NCI-H1930 (cell line): ENCODE measurements at places on chromosomes 5 and 9.

- no peak for DNase-seq
Observed at GRCh38 chr5:113182658-113183344, 206.2 kb downstream of the DCP2 start.

DNA sequence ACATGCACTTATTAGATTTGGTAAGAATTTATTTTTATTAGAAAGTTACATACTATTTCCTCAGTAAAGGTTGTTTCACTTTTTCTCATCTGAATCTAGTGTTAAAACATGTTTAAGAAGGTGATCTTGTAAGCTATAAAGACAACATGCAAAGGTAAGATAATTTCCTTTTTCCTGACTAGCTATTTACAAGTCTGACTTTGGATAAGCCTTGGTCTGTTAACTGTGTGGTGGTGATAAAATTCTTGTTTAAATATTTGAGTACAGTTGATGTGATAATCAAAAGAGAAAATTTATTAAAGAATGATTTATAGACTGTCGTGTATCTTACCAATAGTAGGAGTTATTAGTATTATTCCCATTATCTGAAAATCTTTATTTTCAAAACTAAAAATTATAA is 36.9 kb upstream of the GPR21 start:
- no peak for DNase-seq

GRCh38 chr5:5799826-5800225 is 377.3 kb downstream of the ICE1 start:
- no peak for DNase-seq

- no peak for DNase-seq
Observed at GRCh38 chr9:99118782-99119466, 14.0 kb downstream of the TGFBR1 start.

- DNase-seq, result no peak
Observed at GRCh38 chr5:143117821-143118220, 285.7 kb downstream of the NR3C1 start.

- DNase-seq, result no peak
Observed at GRCh38 chr9:108475813-108476212, 380.0 kb downstream of the ACTL7B start.

DNA sequence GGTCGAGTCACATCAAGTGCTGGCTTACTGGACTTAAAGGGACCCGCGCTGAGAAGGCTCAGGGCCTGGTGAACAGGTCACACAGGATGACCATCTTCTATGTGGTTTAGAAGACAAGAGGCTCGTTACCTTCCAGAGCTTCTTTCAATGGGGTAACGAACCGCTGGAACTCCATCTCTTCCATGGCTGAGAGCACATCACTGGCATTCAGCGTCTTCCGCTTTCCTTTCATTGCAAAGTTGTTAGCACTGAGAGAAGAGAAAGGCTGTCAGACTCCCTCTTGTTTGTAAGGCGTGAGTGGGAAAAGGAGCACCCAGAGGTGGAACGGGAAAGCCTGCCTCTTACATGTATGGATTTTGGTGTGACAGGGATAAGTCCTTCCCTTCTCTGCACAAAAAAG is 994 bp downstream of the POLE3 start:
- DNase-seq, result no peak

DNA sequence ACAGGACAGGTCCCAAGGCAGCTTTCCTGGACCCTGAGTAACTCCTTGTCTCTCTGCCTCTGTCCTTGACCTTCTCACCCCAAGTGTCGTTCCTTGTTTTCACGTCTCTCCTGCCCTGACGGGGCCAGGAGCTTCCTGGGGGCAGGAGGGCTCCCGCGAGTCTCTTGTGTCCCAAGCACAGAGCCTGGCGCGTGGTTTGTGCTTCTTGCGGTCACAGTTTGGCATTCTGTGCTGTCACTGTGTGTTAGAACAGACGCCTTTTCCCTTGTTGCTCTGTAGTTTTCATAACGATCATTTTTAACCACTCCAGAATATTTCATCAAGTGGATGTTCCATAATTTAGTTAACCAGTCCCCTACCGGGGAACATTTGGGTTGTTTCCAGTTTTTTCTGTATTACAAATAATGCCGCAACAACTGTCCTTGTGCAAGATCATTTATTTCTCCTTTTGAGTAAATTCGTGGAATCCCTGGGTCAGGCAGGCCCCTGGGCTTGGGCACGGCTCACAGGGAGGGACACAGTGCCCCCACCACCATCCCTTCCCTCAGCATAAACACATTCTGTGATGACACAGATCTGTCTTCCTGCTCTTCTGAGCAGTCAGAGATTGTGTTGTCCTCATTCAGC is 71.9 kb downstream of the TSPAN17 start:
- DNase-seq, result no peak

GRCh38 chr5:125463466-125464092 is 717.1 kb upstream of the ZNF608 start:
- DNase-seq, result no peak

- DNase-seq, result no peak
Observed at GRCh38 chr5:38515646-38516045, 40.8 kb downstream of the LIFR start.
